ENCODE measurements at places on chromosomes 5 and 9.
A peak's percentile ranks its signal among the peaks of the same experiment; 100 is the strongest.

DNA sequence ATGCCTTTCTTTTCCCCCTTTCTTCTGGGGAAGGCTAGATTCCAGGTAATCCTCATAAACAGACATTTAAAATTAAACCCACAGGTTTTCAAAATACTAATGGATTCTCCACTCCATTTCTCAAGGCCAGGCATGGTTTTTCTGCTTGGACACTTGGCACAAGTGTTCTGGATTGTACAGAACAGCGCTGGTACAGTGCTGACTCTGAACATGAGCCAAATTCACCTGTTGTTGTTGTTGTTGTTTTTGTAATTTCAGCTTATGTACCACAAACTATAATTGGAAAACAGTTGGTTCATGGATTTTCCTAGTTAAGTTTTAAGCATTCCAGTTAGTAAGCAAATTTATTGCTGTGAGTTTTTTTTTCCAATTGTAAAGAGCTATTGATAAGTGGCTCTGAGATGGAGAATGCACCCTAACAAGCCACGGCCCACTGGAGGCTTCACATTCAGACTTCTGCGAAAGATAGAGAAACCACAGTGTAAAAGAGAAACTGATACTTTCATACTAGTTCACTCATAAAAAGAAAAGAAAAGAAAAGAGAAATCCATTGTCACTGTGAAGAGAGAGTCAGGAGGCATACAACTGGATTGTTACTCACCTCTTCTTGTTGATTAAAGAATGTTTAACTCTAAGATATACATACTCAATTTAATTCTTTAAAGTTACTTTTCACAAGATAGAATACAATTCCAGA is 16.2 kb upstream of the ITGA1 start:
- no peak for DNase-seq

- peak; percentile 25 for DNase-seq
These were observed 230.3 kb downstream of the AUH start for GRCh38 chr9:91131433-91131839.

DNA sequence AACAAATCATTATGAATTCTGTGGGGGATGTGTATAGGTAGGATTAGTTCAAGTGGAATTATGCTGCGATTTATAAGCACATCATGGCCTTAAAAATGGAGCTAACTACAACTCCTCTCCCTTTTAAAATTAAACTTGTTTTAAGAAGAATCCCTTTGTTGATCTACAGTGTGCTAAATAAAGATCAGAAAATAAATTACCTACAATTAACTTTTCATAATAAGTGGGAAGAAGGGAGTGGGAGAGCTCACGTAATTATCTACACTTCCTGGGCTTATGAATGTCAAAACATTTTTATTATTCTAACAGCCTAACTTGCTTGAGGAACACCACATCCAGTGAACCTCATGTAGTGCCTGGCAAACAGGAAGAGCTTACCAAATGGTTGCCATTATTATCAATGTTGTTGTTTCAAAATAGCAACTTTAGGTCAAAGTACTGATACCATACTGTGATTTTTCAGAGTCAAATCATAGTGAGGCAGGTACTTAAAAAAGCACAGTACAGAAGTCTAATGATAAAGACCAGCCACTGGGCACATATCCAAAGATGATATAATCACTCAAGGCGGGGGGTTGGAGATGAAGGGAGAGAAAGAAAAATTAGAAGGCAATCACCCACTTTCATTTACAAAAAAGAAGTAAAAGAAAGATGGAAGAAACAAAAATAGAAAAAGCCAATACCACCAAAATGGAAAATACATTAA is 174.0 kb downstream of the RAPGEF6 start:
- DNase-seq = no peak

- DNase-seq = no peak
These were observed 1.2 kb downstream of the KIAA1958 start for GRCh38 chr9:112487799-112488340.

DNA sequence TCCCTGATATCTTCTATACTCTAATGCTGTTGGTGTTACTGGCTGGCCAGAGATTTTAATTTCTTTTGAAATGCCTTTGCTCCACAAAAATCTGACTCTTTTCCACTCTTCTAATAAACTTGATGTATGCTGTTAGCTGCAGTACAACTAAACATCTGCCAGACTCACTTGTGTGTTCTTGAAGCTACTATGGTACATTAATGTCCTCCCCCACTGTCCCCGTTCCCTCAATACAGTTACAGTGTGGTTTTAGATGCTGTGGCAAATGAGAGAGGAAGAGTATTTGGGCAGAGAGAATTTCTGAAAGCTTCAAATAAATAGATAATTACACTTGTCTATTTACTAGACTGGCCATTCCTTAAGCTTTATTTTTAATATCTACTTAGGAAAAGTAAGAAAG is 18.3 kb upstream of the ERAP1 start:
- DNase-seq = no peak

GRCh38 chr5:181215997-181216989 is 6.8 kb upstream of the TRIM41 start:
- DNase-seq = no peak

- DNase-seq = no peak
These were observed 7.6 kb upstream of the ITGA2 start for GRCh38 chr5:52981507-52981906.

- no peak for DNase-seq
These were observed 39.2 kb downstream of the DCAF10 start for GRCh38 chr9:37839496-37840461.

GRCh38 chr5:14809369-14810155 is 62.0 kb downstream of the ANKH start:
- peak; percentile 57 for DNase-seq

DNA sequence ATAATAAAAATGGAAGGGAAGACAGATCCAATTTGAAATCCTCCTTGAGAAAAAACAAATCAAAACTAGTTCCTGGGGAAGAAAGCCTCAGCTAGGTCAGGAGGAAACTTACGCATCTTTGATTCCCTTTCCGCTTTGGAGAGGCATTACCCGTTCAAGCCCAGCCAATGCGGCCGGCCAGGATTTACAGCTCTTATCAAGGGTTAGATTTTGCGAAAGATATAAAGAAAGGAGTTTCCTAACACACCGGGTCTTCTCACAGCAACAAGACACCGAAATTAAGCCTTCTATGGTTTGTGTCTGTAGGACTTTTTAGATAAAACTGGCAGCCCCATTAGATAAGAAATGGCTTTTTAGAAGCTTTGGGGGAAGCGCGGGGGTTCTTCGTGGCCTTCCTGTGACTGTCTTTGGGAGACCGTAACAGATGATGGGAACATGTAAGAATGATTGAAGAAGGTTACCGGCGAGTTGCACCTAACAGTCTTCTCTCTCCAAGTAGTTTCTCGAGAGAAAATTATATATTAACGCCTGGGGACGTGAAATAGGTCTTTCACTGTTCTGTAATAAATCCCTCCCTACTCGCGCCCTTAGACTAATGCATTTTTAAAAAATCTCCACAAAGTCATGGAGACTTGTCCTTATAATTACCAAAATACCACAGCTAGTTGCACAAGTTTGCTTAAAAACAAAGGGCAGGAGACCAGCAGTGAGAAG is 1.3 kb upstream of the ISL1 start:
- no peak for DNase-seq

DNA sequence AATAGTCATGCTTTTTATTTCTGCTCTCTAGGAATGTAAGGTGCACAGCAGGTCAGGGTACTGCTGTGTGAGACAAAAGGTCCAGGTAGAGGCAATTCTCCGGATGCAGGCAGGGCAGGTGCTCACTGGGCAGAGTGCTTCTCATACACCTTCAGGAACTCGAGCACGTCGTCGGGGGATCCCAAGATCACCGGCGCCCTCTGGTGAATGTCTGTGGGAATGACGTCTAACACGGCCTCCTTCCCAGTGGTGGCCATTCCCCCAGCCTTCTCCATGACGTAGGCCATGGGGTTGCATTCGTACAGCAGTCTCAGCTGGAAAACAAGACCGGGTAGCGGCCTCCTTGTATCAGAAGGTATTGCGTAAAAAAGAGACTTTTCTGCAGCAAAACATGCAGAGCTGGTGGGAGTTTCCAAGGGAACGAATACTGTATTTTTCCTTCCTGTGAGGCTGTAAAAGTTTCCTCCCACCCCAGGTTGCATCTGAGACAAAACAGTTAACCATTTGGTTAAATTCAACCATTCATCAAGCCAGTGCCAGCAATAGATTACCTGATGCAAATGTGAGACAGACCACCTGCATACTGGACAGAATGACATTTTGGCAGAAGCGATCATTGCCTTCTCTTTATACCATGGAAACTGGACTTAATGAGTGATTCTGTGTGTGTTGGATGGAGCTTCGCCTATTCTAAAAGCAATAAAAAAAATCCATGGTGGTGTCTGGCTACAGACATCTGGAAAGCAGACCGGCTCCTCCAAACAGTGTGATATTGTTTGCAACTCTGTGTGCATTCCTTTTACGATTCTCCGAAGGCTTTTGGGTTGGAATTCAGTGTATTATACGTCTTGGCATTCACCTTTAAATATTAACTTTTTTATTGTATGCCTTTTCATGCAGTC is 9.9 kb upstream of the FBP2 start:
- DNase-seq = peak; percentile 23

DNA sequence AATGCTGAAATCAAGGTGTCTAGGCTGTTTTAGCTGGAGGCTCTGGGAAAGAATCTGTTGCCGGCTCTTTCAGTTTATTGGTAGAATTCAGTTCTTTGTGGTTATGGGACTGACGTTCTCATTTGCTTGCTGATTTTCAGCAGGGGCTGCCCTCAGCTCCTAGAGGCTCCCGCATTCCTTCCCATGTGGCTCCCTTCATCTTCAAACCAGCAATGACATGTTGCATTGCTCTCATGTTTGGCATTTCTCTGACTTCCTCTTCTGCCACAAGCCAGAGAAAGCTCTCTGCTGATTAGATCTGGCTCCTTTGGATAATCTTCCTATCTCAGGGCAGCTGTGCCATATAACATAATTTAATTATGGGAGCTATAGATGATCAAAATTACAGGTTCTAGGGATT is 360.3 kb downstream of the LRRC70 start:
- DNase-seq = no peak

- no peak for DNase-seq
These were observed 9.4 kb downstream of the LCN12 start for GRCh38 chr9:136961279-136962065.

DNA sequence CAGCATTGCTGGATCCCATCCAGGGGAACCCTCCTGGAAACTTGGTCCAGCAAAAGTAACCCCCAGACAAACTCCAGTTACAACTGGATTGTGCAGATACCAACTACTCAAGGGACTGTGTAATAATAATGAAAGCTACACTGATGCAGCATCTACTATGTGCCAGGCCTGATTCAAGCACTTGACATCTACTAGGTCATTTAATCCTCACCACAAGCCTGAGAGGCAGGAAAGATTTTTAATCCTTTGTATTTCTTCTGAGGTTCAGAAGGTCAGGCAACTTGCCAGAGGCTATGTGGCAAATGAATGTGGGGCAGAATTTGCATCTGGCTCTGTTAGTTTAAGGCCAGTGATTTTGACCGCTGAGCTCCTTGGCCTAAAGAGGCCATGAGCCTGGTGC is 29.5 kb upstream of the FOXI1 start:
- DNase-seq = no peak

DNA sequence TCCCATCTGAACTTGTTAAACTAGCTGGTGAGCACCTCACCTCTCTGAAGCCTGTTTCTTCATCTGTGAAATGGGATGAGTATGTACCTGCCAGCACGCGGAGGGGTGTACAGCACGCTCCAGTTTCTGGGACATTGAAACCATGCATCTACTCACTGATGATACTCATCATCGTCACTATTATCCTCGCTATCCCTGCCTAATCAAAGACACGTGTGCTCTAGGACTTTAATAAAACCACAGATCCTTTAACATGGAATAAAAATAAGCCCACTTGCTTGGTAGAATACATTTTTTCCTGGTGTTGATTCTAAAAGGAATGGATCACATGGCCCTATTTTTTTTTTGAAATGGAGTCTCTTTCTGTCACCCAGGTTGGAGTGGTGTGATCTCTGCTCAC is 37.3 kb upstream of the POMT1 start:
- no peak for DNase-seq

- no peak for DNase-seq
These were observed 37.2 kb downstream of the DCAF12 start for GRCh38 chr9:34089311-34089710.

DNA sequence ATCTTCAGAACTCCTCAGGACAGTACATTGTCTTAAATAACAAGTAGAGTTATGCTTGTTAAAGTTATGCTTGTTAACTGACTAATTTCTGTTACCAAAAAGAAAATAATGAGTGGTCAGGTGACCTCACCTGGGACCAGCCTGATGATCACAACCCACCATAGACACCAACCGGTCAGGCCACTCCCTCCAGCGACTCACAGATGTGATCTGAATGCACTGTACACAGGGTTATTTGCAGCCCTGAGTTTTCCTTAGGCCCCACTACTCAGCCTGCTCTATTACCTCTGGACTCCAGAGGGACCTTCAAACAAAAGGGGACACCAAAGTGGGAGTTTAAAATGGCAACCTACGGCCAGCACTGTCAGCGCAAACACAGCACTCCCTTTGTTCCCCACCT is 55.3 kb downstream of the ARSB start:
- DNase-seq = no peak

DNA sequence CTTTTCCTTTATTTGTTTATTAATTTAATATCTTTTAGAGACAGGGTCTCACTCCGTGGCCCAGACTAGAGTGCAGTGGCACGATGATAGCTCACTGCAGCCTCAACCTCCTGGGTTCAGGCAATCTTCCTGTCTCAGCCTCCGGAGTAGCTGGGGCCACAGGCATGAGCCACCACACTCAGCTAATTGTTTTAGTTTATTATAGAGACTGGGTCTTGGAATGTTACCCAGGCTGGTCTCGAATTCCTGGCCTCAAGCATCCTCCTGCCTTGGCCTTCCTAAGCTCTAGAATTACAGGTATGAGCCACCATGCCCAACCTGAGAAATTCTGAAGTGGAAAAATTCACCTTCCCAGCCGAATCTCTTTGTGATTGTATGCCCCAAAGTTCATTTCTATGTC is 139.4 kb upstream of the SLC12A2 start:
- DNase-seq = no peak

DNA sequence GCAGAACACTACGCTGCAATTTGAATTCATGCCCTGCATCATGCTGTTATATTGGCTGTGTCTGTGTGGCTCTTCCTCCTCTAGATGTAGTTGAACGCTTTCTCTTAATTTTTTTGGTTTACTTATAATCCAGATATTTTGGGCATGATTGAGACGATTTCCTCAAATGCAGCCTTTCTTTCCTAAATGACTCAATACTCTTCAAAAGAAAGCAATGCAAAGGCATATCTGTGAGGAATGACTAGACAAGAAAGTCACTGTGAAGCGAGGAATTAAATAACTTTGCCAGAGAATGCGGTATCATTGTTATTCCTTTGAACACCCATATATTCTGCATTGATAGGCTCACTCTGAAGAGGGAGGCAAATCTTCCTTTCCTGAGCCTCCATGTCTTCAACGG is 152.8 kb downstream of the YIPF5 start:
- DNase-seq = no peak

Data from stimulated activated CD8-positive, alpha-beta memory T cell treated with anti-CD3 and anti-CD28 coated beads, Interleukin-12 subunit alpha, Interleukin-12 subunit beta, amount 100 ng/mL, for 4 hours (primary cell).